Nephron progenitor cell (in vitro differentiated cells): ENCODE measurements at places on chromosomes 3 and 15.

- peaks cover 93% of the 10 kb centered on the region for H3K36me3 ChIP-seq
- no peak for DNase-seq
- H3K27me3 ChIP-seq, result peaks cover 4% of the 10 kb centered on the region
- no peak overlapping the region for H3K27ac ChIP-seq
These were observed 11.9 kb downstream of the MEIS2 start for GRCh38 chr15:37088436-37088835.

GRCh38 chr3:30112902-30113484 lies 493.4 kb upstream of the TGFBR2 start:
- no peaks in the 10 kb centered on the region for H3K36me3 ChIP-seq
- DNase-seq, result no peak

DNA sequence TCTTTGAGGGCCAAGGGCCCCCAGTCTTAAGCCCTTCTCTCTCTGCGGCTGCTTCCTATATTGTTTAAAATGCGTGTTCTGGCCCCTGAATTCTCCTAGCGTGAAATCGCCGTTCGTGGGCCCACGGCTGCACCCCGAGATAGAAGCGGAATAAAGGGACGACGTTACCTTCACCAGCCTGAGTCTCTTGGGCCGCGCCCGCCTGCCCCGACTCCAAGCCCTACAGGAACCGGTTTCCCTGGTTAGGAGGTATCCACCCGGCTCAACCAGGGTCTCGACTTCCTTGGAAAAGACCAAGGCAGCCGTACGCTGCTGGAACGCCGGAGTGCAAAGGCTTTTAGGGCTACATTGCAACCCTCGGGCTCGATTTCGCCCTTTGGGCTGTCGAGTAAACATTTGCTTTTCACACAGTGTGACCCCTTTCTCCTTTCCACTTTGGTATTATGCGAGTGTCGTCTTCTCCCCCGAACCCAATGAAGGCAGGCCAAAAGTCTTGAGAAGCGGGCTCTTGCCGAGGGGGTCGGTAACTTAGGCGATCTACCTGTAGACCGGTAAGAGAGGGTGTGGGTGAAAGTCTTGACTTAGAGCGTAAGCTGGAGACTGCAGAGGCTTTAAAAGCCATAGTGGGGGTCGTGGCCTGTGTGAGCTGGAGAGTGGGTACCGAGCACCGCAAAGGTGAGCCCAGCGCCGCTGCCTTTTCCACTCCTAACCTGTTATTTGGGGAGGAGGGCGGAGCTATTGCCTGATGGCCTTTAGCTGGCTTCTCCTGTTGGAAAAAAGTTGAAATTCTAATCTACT lies 2.0 kb downstream of the TRIM71 start:
- peak overlapping the region; percentile 99 for H3K27ac ChIP-seq
- H3K4me1 ChIP-seq, result peaks cover 70% of the 10 kb centered on the region
- peak overlapping the region; percentile 97 for H3K4me3 ChIP-seq
- peaks cover 23% of the 10 kb centered on the region for H3K36me3 ChIP-seq

- H3K27ac ChIP-seq, result peak overlapping the region; percentile 57
- H3K4me1 ChIP-seq, result peaks cover 52% of the 10 kb centered on the region
- DNase-seq, result peak; percentile 30
- peak overlapping the region; percentile 28 for H3K4me3 ChIP-seq
- H3K36me3 ChIP-seq, result peaks cover under 1% of the 10 kb centered on the region
These were observed 479.4 kb downstream of the NTRK3 start for GRCh38 chr15:87777054-87777561.

DNA sequence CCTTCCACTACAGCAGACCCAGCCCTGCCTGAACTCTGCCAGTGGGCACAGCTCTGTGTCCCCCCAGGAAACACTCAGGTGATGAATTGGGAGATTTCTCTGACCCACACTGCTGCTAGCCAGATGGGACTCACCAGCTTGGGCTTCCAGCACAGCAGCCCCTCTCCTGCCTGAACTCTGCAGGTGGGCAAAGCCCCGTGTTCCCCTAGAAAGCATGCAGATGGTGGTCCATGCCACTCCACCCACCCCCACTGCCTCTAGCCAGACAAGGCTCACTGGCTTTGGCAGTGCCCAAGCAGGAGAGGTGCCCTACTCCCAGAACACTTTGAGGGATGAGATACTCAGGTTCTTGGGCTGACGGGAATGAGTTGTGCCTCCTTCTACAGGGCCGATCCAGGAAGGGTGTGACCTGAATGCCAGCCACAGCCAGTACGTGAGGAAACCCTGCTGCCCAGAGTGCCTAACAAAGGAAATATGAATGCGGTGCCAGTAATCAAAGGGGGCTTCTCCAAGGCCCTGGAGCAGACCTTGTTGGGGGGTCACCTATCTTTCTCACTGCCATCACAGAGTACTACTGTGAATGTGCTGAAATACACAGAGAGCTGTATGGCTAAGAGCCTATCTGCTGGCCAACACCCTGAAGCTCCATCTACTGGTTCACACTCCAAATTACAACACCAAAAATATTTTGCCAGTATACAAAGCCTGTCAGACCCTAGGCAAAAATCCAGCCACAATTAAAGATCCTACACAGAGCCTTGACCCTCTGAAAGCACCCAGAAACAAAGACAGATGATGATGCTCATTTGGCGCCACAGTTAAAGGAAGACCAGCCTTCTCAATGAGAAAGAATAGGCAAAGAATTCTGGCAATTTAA lies 61.9 kb downstream of the BTLA start:
- no peaks in the 10 kb centered on the region for H3K4me1 ChIP-seq
- H3K27me3 ChIP-seq, result no peaks in the 10 kb centered on the region
- H3K27ac ChIP-seq, result no peak overlapping the region
- no peak for DNase-seq

DNA sequence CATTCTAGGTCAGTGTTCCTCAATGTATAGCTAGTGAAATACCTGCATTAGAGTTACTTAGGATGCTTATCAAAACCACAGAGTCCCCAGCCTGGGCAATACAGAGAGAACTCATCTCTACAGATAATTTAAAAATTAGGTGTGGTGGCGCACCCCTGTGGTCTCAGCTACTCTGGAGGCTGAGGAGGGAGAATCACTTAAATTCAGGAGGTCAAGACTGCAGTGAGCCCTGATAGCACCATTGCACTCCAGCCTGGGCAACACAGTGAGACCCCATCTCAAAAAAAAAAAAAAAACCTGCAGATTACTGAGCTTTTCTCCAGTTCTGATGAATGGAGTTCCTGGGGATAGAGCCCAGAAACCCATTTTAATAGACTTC lies 10.1 kb upstream of the MINDY2 start:
- no peak overlapping the region for H3K4me3 ChIP-seq
- DNase-seq, result no peak
- peaks cover 4% of the 10 kb centered on the region for H3K4me1 ChIP-seq
- H3K27ac ChIP-seq, result no peak overlapping the region
- H3K36me3 ChIP-seq, result peaks cover 7% of the 10 kb centered on the region

DNA sequence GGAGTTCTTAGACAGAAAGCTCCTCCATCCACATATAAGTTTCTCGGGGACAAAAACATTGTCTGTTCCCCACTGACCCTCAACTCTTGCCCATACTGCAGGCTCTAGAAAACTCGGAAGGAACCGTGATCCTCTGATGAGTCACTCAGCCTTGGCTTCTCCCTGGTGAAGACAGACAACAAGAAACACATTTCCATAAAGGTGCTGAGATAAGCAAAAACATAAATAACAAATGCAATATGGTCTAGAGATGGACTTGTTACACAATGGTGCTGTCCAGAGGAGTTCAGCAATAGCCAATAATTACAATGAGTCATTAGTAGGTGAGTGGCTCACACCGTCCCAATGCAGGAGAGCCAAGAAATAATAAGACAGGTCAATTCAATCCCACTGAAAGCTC lies 43.7 kb downstream of the MAGI1 start:
- peaks cover 15% of the 10 kb centered on the region for H3K36me3 ChIP-seq
- peaks cover 8% of the 10 kb centered on the region for H3K27me3 ChIP-seq

- H3K4me1 ChIP-seq, result no peaks in the 10 kb centered on the region
- no peak for DNase-seq
- H3K4me3 ChIP-seq, result no peak overlapping the region
- H3K36me3 ChIP-seq, result no peaks in the 10 kb centered on the region
These were observed 17.6 kb upstream of the TRAT1 start for GRCh38 chr3:108804966-108805365.

DNA sequence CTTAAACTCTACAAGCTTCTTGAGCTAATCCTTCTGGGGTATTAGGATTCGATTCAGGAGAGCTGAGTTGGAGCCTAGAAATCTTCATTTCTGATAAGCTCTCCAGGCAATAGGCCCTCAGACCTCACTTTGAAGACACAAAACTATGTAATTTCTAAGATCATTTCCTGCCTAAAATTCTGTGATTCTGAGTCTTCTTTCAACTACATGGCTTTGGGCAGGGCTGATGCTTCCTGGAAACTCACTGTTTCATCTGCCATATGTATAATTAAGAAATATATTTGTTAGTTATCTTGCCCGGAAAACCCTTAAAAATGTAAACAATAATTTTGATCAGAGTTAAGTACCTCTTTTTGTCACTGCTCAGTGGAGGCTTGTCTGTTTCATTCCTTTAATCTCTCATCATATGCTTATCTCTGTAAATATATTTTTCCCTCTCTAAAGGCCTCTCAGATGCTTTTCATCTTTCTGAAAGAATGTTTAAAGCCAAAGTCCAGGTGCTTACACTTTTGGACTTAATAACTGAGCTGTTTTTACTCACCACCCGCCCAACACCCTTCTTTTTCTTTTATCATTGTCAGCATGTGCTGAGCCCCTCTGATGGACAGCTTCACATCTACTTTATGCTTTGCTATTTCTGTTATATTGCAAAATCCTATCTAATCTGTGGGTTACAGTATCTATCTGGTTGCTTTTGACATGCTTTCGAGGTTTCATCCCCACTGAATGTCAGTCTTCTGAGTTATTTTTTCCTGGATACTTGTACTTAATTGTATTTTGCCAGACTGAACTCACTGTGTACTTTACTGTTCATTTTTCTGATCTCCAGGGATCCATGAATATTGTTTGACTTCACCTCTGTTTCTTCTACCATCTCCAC lies 38.2 kb downstream of the FILIP1L start:
- H3K4me1 ChIP-seq, result peaks cover 43% of the 10 kb centered on the region
- H3K36me3 ChIP-seq, result peaks cover 4% of the 10 kb centered on the region
- H3K4me3 ChIP-seq, result no peak overlapping the region
- H3K27me3 ChIP-seq, result peaks cover 3% of the 10 kb centered on the region

GRCh38 chr3:69902386-69902785 lies 97.1 kb upstream of the SAMMSON start:
- H3K27me3 ChIP-seq, result no peaks in the 10 kb centered on the region
- H3K4me1 ChIP-seq, result no peaks in the 10 kb centered on the region
- H3K4me3 ChIP-seq, result no peak overlapping the region

DNA sequence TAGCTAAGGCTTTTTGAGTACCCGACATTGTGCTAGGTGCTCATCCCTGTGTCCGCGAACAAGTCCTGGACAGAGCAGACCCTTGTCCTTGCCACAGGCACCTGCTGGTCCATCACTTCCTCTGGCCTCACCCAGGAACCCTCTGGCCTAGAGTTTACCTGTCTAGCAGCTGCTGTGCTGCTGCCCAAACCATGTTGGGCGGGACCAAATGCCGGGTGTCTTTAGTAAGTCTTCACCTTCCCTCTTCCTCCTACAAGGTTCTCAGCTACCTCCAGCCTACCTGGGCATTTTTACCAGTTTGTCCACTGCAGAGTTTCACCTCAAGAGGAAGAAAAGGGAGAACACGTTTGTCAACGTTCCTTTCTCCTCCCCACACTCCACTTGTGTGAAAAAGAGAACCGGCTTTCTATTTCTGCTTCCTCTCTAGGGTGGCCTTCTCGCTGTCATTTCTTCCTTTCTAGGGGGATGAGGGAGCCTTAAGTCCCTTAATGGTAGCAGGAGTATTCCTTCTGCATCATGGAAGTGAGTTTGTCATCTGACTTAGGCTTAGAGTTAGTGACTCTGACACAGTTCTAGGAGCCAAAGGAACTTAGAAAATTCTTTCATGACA lies 80.4 kb upstream of the GCNT3 start:
- no peak for DNase-seq
- peaks cover 28% of the 10 kb centered on the region for H3K27me3 ChIP-seq
- no peak overlapping the region for H3K4me3 ChIP-seq

DNA sequence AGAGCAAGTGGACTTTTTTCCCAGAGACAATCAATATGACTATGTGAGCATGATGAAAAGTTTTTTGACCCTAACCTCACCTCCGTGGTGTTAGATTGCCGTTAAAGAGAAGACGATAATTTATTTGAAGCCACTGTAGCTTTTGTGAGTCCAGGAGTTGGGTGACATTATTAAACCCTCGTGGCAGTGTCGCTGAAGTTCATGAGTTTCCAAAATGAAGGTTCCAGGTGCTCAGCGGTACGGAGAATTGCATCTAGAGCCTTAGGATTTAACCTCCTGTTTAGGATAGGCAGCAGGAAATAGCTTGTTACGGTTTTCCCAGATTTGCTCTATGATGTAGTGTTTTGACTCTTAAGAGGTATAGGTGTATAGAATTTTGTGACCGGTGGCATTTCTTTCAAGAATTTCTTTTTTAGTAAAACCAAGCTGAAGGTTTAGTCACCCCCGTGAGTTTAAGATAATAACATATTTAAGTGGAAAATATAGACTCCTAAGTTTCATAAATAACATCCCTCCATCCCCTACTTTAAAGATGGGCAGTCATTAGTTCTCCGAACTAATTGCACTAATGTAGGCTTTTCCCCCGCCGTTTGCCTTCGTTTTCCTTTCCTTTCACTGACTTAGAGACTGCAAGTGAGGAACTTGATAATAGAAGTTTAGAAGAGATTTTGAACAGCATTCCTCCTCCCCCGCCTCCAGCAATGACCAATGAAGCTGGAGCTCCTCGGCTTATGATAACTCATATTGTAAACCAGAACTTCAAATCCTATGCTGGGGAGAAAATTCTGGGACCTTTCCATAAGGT lies 2.0 kb downstream of the SMC4 start:
- no peak for DNase-seq
- peak overlapping the region; percentile 69 for H3K27ac ChIP-seq
- H3K4me3 ChIP-seq, result peak overlapping the region; percentile 99
- H3K36me3 ChIP-seq, result peaks cover 18% of the 10 kb centered on the region

DNA sequence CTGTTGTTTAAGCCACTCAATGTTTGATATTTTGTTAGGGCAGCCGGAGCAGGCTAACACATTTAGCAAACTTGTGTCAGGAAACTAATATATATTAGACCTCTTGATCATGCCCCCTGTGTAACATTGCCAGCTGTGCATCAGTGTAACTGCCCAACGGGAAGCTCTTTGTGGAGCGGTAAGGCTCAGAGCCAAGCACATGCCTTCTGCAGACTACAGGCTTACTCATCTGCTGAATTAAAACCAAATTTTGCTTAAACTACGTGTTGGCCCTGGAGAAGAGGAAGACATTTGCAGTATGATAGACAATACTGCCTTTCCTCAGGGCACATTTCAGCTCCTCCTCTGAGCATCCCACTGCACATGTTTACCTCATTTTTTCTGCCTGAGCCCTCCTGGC lies 50.5 kb upstream of the KCNMB2 start:
- H3K4me3 ChIP-seq, result no peak overlapping the region
- peaks cover 29% of the 10 kb centered on the region for H3K4me1 ChIP-seq
- H3K36me3 ChIP-seq, result no peaks in the 10 kb centered on the region
- H3K27ac ChIP-seq, result no peak overlapping the region
- DNase-seq, result no peak

DNA sequence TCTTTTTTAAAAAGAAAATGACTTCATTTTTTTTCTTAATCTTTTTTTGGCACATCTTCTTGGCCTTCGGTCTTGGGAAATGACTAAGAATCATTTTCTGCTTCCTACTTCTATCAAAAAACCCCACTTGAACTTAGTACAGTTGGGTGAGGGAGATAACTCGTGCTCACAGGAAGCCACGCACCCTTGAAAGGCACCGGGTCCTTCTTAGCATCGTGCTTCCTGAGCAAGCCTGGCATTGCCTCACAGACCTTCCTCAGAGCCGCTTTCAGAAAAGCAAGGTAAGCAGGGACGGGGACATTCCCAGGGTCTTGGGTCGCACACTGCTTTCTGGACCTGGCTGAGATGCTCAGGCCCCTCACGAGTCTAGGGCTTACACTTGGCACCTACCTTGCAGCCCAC lies at the start of gene CCR4:
CCR4 (plus strand) TSS at position 235 of the 402 bp plus-strand sequence. CDS start 1,779 bp downstream, outside the sequence.
- H3K4me3 ChIP-seq, result no peak within 1 kb of the TSS
- no peak for DNase-seq
- no peak within 1 kb of the TSS for H3K27ac ChIP-seq
- peaks cover 16% of the 10 kb centered on the region for H3K27me3 ChIP-seq
